ENCODE measurements at places on chromosomes 3 and 15.

- no peak for DNase-seq
Measured at GRCh38 chr3:58104151-58104550, 95.9 kb downstream of the FLNB start.

DNA sequence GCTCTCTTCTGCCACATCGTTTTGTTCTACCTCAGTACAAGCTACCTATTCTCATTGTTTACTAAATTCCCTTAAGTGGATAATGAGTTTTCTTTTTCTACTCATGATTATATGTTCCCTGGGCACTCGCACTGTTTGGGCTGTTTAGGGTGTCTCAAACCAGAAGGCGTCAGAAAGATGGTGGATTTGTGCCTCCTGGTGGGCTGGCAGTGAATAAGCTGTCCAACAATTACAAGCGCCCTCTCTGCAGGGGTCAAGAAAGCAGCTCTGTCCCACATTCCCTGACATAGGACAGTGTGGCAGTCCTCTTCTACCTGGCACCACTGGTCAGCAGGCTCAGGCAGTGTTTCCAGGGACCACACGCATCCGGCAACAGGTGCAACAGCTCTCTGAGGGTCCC is 173.4 kb upstream of the PPP2R3A start:
- DNase-seq = no peak

GRCh38 chr15:40881351-40881750 is 7.3 kb upstream of the RHOV start:
- DNase-seq = no peak

DNA sequence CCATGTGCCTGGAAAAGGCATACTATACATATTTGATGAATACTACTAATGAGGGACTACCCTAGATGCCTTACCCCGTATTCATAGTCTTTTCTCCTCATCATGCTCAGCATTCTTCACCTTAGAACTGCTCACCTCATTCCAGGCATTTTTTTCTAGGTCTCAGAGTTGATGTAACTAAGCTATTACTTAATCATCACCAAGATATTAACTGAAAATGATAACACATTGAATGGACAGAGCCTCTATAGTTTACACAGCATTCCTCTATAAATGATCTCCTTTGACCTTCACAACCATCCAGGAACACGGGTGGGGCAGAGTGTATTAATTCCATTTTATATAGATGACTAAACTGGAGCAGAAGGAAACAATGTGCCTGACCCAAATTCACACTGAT is 174.1 kb upstream of the DPH6 start:
- no peak for DNase-seq

DNA sequence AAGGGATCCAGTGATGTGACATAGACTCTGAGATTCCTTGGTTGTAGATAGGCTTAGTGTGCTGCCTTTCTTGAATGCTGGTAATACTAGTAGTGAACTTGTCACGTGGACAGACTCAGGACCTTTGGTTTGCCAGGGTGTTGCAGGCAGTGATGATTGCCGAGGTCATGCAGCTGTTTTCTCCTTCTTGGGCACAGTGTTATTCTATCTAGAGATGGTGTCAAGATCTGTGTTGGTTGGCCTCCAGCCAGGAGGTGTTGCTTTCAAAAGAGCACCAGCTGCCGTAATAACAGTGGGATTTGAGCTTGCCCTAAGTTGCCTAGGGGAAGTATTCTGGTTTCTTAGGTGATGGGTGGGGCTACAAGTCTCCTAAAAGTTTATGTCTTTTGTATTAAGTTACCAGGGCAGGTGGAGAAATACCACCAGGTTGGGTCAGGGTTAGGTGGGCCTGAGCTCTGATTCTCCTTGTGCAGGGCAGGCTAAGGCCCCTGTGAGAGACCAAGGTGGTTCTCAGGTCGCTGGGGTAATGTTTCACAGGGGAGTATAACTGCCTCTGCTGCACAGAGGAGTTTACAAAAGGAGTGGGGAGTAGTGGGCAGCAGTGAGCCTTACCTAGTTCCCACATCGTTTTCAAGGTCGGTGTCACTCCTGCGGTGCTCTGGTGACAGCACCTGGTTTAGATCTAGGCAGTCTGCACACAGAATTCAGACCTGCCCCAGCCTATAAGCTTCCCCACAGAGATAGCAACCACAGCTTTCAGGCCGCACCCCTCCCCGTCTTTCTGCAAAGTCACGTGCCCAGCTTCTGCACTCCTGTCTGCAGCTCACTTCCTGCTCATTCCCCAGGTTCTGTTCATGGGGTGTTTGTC is 350.3 kb downstream of the DOCK3 start:
- peak; percentile 42 for DNase-seq

DNA sequence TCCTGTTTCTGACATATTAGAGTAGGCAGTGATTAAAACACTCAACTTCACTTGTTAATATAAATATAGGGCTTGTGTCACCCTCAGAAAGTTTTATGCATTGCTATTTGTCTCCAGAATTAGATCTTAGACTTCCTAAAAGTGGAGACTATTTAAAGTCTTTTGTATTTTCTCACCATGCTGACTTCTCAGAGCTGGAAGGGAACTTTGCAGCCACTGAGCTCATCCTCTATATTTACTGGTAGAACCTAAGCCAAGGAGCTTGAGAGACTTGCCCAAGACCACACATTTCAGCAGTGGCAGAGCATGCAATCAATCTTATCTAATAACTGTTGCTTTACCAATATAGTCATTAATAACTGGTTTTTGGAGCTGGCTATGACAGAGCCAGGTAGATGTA is 53.2 kb downstream of the STAC start:
- no peak for DNase-seq

- no peak for DNase-seq
Measured at GRCh38 chr3:106510206-106510605, 641.4 kb upstream of the CBLB start.

GRCh38 chr3:183317886-183318865 is 65.1 kb downstream of the B3GNT5 start:
- DNase-seq = no peak

- no peak for DNase-seq
Measured at GRCh38 chr3:129311054-129311902, 32.6 kb downstream of the HMCES start.

DNA sequence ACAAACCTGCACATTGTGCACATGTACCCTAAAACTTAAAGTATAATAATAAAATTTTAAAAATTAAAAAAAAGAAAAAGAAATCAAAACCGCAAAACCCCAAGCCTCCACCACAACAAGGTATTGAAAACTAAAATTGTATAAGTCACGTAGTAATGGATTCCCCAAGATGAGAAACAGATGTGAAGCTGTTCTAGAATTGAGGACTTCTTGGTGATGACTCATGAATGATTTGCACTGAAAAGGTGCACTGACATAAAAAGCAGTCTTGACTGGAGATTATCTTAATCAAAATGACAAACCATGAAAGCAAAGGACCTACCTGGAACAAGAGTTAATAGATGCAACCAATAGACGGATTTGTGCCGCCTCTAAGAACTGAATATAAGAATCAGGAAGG is 225.8 kb downstream of the MYRIP start:
- DNase-seq = no peak

GRCh38 chr3:111351334-111351733 is 190.7 kb upstream of the CD96 start:
- no peak for DNase-seq

GRCh38 chr3:143011705-143012104 is 10.3 kb downstream of the U2SURP start:
- no peak for DNase-seq

DNA sequence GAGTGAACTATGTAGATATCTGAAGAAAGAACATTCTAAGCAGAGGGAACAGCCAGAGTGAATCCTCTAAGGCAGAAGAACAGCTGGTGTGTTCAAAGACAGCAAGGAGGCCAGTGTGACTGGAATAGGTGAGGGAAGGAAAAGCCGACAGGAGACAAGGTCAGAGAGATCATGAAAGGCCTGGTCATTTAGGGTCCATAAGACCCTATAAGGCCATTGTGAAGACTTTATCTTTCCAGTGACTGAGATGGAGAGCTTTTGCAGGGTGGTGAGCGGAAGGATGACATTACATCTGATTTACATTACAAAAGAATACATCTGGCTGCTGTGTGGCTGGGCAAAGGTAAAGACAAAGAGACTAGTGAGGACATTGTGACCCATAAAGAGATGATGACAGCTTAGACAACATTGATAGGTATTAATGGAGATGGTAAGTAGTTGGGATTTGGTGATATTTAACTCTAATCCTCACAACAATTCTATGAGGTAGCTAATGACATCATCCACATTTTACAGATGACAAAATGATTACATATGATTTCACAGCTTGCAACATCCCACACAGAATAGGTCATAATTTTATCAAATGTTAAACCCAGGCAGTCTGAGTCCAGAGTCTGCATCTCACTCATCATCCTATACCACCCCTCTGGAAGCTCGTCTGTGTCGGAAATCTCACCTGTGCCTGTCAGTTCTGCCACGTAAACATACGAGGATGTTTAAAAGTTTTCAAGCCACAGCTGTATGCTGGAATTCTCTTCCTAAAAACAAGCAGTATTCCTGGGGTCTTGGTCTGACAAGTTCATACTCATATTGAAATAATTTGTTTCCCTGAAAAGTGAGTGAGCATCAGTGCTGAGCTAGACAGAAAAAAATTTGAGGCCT is 70.2 kb upstream of the PIK3R4 start:
- DNase-seq = no peak
